Foreskin fibroblast (primary cell): ENCODE measurements at places on chromosomes 2 and 18.
A peak's percentile ranks its signal among the peaks of the same experiment; 100 is the strongest.

GRCh38 chr18:47888156-47888555 is 42.3 kb downstream of the SMAD2 start:
- no peak for DNase-seq

DNA sequence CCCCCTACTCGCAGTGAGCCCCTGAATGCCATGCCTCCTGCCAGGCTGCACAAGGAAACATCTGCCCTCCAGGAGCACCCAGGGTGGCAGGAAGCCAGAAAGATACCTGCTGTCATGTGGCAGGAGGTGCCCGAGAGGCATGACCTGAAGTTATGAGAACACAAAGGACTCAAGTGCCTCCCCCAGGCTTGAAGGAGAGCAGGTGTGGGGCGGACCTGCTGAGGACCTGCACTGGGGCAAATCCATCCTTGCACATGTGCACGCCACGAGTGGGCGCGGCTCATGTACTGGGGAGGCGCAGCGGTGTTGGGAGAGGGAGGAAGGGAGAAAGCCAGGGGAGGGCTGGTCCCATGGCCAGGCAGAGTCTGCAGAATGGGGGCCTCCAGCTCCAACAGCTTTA is 26.9 kb downstream of the SDC1 start:
- no peak for DNase-seq

DNA sequence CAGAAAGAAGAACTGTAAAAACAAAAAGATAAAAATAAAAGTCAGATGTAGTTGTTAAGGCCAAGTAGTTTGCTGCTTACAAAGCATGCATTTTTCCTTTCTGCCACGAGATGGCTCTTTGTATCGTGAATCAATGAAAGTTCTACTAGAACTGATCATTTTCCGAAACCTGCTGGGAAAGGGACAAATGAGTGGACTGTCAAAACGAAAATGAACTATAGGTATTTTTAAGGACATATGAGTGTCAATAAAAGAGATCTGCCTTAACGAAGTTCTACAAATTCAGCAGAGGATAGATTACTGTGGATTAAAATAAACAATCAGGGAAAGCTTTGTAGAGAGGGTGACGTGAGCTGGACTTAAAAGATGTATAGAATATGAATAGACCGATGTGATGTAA is 15.0 kb upstream of the ELOA2 start:
- DNase-seq = peak; percentile 43

GRCh38 chr18:26551695-26552081 is 3.3 kb upstream of the KCTD1 start:
- DNase-seq = no peak

GRCh38 chr2:26770986-26771586 is 7.0 kb downstream of the SLC35F6 start:
- DNase-seq = peak; percentile 97

GRCh38 chr2:46072101-46072820 is 224.9 kb upstream of the EPAS1 start:
- no peak for DNase-seq

DNA sequence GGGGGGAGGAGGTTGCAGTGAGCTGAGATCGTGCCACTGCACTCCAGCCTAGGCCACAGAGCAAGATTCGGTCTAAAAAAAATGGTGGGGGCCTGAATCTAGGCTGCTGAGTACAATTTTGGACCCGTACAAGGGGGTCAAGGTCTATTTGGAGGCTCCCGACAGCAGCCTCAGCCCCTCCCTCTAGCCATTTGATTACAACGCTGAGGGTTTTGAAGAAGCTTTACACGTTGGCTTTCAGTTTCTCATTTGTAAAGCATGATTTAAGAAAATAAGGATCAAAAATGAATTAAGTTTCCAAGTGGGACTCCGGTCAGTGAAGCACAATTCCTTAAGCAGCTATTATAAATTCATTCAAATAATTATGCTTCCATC is 133.9 kb downstream of the TGIF1 start:
- no peak for DNase-seq

DNA sequence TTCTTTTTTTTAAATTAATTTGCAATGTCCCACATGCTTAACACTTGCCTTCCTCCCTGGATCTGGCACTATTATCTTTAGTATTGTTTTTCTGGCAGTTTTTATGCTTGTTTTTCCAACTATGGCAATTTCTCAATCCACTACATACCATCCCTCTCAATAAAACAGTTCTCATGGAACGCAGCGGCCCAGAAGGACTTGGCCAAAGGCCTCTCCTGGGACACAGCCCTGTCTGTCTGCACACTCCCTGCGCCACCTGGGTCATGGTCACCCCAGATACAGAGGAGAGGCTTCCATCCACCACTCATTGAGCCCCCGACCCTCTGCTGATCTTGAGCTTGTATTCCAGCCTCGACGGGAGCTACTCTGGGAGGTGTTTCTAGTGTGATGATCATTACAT is 91.2 kb downstream of the TWIST2 start:
- peak; percentile 83 for DNase-seq

- DNase-seq = no peak
Measured at GRCh38 chr18:25167612-25168410, 184.2 kb downstream of the ZNF521 start.

DNA sequence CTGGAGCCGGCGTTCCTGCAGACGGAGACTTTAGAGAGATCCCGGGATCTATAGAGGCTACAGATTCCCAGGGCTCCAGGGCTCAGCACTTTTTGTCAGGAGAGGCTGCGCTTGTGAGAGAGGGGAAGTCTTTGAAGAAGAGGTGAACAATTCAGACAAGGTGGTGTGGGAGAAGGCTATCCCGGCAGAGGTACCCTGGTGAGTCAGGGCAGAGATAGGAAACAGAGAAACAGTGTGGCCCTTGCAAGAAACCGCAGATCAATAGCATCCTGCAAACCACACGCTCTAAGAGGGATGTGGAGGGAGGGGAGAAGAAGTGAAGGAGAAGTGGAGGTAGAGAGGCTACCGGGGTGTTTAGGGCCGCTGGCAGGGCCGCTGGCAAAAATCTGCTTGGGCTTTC is 160.5 kb upstream of the APCDD1 start:
- no peak for DNase-seq

GRCh38 chr2:95048825-95049682 is 23.5 kb downstream of the MAL start:
- DNase-seq = no peak

DNA sequence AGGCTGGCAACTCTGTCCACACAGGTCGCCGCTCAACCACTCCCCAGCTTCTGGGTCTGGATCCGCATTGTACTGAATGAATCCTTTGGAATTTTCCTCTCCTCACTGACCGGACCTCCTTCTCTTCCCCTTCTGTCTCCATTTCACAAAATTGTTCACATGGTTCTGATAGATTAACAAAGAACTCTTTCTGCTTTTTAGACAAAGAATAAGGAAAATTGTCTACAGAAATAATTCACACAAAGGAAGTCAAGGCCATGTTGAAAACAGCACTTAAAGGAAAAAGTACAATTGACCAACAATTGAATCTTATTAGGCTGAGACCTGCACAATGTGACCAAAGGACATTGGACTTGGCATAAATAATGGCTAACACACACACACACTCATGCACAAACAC is 73.6 kb upstream of the GLI2 start:
- DNase-seq = no peak

DNA sequence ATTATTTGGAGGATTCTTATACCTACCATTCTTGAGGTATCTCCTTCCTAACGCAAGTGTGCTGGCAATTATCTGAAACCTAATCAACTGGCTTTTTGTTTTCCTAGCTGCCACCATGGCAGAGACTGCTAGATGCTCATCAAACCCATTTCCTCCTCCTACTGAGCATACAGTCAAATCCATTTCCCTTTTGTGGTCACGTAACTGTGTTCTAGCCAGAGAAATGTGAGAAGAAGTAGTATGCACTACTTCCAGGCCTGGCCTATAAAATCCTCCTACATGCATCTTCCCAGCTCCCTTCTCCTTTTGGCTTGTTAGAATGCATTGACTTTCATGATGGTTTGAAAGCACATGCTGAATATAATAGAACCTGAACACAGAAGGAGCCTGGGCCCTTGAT is 494.1 kb upstream of the MEIS1 start:
- no peak for DNase-seq

DNA sequence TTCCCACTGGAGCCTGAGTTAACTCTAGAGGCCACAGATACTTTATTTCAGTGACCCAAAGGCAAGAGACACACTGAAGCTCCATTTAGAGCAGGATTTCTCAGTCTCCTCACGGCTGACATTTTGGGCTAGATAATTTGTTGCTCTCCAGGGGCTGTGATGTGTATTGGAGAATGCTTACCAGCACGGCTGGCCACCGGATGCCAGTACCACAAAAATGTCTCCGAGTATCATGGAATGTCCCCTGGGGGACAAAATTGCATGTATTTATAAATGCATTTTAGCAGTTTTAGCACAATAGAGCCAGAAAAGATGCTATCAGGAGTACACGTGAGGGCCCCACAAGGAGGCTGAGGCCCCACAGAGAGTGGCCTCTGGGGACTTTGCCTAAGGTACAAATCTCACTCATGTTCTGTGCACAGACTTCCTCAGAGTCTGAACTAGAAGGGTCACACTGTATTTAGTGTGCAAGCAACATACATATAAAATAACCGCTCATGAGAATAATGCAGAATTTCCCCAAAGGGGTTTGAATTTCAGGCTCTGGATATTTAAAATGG is 20.5 kb upstream of the DCC start:
- DNase-seq = no peak

- no peak for DNase-seq
Measured at GRCh38 chr2:16470936-16471490, 194.6 kb downstream of the CYRIA start.

DNA sequence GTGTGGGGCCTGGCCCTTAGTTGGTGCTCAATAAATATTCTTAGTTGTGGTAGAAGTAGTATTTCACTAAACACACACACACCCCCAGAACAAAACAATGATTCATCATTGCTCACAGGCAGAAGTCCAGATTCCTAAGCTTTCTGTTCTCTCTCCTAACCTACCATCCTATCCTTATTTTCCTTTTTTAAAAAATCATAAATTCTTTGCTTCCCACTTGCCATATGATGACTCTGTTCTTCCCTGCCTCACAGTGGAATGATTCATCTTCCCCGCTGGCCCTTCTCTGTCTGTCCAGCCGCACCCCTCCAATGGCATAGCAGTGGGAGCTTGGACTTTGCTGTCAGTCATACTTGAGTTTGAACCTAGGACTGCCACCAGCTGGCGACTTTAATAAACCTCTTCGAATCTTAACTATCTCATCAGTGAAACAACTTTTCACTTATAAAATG is 5.2 kb downstream of the EML6 start:
- peak; percentile 93 for DNase-seq

- no peak for DNase-seq
Measured at GRCh38 chr2:209913786-209914345, 88.6 kb upstream of the RPE start.

DNA sequence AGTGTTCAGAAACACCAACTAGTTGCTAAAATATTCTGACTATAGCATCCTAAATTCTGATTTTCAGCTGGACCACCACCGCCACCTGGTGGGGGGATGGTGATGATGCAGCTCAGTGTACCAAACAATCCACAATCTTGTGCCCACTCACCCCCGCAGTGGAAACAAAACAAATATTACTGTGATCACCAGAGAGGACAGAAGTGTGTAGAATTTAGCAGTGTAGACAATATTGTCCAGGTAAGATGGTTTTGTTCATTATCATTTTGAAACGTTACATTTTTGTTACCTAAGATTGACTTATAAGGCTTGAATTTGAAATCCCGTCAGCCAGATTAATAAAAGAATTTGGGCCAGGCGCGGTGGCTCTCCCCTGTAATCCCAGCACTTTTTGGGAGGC is 31.7 kb upstream of the UBXN4 start:
- DNase-seq = peak; percentile 17

DNA sequence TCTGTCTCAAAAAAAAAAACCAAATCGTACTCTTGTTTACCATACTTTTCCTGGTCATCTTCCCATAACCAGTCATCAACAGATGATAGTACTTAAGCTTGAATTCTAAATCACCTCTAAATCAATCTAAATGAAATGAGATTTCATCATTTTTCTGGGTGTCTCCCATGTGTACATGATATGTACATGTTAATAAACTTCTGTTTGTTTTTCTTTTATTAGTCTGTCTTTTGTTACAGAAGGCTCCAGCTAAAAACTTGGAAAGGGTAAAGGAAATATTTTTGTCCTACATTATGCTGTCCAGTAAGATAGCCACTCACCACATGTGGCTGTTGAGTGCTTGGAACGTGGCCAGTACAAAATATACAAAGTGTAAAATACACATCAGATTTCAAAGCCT is 78.7 kb upstream of the MSH6 start:
- no peak for DNase-seq

- no peak for DNase-seq
Measured at GRCh38 chr2:33432871-33433270, 43.6 kb upstream of the RASGRP3 start.

- peak; percentile 91 for DNase-seq
Measured at GRCh38 chr2:223590964-223591363, 11.2 kb downstream of the SCG2 start.

DNA sequence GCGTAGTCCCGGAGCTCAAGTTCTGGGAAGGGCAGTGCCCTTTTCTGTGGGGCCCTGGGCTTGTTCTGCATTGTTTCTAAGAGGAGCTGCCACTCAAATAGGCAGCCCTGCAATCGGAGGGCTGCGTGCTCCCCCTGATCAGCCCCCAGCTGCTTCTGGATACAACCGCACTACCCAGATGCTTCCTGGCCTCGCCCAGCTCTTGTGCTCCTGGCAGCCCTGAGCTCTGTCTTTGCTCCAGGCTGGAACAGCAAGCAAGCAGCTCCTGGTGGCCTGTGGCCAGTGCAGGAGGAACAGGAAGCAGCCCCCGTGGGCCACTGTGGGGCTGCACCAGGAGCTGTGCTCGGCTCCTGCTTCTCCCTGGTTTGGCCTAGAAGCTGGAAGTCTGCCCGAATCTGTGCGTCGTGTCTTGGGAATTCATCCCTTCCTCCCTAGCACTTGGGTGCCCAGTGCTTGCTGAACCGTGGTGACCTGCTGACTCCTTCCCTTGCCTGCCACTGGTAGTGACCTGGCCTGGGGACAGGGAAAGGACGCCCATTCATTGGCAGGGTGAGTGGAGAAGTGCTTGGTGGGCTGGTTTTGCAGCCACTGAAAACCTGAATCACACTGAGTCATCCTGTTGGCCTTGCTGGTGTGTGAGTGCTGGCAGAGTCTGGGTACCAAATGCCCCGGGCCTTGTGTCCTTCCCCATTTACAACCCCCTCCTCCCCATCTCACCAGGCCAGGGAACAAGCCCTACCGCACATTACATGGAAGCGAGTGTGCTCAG is 27.3 kb upstream of the NTSR2 start:
- peak; percentile 83 for DNase-seq

GRCh38 chr2:23556929-23557328 is 171.9 kb downstream of the KLHL29 start:
- no peak for DNase-seq

- no peak for DNase-seq
Measured at GRCh38 chr18:77897606-77898005, 648.0 kb downstream of the GALR1 start.
